ENCODE measurements at places on chromosomes 13 and 19.

DNA sequence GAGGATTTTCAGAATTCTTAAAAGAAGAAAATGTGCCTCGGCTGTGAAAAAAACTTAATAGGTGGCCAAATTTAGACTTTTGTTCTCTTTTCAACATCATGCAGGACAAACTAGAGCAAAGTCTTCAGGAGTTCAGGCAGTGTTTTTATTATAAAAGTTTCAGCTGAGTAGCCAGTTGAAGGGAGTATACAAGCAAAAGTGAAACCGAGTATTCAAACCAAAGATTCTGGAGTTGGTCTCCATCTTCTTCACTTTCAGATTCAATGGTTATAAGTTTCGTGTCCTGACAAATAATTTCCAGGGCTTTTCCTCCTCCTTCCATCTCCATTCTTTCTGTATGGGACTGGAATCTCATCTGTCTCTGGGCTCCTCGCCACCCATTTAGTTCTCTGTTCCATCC is 379.7 kb downstream of the GPC5 start:
- no peak for DNase-seq

GRCh38 chr19:46634045-46634655 is 1.9 kb downstream of the GNG8 start:
- DNase-seq, result peak; percentile 96

DNA sequence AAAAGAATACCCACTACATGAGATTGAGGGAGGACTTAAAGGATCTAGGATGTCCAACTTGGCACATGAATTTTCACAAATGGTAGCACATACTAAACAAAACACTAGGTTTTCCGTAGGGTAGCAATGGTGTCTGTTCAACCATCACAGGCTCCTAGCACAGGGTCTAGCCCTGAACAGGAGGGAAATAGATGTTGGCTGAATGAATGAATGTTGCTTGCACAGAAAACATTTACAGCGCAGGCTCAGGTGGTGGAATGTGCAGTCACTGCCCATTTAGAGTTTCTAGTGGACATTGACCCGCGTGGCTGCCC is 1.9 kb upstream of the MYCBP2 start:
- DNase-seq, result no peak

DNA sequence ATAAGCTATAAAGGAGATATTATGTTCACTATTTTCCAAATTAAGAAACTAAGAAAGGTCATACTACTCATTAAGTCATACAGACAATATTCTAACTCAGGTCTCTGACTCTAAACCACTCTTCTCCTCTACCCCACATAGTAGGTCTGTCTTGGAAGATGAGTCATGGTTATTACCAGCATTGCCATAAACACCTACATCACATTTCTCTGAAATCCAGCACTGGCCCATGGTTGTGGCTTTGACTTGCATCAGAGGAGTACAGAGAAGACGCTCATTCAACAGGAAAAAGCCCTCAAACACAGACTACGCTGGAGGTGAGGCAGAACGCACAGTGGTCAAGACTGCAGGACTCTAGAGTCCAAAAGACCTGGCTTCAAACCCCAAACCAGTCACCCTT is 476.8 kb downstream of the COG6 start:
- DNase-seq, result peak; percentile 77

GRCh38 chr13:41127701-41128100 is 4.9 kb downstream of the KBTBD6 start:
- no peak for DNase-seq

DNA sequence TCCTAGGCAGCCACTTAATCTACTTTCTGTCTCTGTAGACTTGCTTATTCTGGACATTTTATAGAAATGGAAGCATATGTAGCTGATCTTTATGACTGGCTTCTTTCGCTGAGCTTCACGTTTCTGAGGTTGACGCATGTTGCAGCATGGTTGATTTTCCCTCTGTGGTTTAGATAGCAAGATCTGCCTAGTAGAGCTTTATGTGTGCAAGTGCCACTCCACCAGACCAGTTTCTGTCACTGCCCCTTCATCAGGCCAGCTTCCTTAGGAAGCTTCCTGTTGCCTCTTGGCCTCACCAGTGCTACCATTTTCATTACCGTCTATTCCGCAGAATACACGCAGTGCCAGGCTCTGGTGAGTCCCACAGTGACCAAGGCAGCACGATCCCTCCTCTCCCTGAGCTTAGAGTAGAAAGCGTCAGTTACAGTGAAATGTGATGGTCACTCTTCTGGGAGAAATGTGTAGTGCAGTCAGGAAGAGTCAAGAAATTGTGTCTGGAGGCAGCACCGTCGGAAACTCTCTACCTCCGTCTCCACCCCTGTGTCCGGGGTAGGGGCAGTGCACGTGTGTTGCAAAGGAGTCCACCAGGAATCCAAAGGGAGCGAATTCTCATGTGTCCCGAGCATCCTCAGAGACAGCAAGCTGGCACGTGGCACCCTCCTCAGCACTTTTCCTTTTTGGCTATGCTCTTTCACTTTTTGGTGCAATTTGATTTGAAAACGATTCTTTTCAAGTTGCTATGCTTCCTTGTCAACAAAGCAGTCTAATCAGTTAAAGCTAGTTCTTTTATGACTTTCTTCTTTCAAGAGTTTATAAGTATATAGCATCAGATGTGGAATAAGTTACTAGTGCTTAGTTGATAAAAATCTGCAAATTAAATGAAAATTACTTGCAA is 45.4 kb upstream of the GPR183 start:
- DNase-seq, result peak; percentile 83

DNA sequence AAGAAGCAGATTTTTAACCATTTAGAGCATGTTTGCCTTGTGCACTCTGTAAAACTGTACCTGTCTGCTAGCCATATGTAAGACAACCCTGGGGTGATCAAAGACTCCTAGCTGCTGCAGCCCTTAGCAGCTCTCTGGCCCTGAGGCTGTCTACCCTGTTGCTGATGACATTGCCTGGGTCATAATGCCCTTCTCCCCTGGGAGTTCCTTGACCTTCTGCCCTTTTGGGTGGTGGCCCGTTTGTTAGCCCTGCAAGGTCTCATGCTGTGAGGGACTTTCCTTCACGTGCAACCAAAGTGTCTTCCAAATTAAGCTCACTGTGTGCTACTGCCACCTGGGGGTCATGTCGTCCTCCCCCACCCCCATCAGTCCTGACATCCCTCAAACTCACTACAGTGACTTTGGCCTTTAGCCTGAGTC is 7.4 kb downstream of the GPC6 start:
- DNase-seq, result no peak

DNA sequence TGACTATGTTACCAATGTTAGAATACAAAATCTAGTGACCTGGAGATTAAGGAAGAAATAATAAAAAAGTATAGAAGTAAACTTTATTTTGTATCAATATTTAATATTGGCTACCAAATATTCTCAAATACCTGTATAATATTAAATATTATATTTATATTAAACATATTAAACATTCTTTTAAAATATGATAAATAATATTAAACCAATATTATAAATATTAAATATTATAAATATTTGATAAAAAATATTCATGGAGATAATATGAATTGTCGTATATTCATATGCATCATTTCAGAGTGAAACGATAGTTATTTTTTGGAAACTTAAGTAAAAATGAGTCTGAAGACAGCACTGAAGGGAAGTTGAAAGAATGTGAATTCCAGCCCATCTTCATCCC is 571.2 kb upstream of the KLF12 start:
- no peak for DNase-seq

GRCh38 chr19:17402982-17403855 is 2.2 kb downstream of the BST2 start:
- peak; percentile 56 for DNase-seq

DNA sequence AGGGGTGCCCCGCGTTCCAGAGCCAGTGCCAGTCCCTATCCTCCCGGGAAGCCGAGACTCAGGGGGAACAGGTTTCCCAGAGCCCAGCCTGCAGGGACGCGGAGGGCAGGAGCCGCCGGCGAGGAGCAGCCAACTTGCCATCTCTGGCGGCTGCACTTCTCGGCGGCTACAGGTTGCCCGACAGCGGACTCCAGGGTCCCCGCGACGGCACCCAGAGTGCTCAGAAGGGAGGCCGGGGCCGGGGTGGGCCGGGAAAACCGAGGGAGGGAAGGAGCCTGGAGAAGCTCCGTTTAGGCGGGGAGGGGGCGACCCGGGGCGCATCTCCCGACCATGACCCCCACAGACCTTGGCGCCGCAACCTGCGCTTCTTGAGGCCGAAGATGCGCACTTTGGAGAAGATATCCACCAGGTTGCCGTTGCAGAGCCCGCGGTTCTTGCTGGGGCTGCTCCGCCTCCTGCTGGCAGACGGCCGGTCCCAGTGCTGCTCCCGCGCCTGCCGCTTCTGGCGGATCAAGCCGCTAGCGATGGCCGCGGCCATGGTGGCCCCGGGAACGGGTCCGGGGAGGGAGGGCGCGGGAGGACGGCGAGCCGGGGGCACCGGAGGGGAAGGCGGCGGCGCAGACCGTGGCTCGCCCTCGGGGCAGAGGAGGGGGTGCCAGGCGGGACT is 463.8 kb downstream of the ITGBL1 start:
- DNase-seq, result no peak

- DNase-seq, result no peak
Measured at GRCh38 chr19:15651791-15652190, 11.1 kb downstream of the CYP4F3 start.
